Glutamatergic neuron (in vitro differentiated cells): ENCODE measurements at places on chromosomes 2 and 18.

GRCh38 chr18:59957957-59958356 lies 58.2 kb downstream of the PMAIP1 start:
- H3K27me3 ChIP-seq: no peaks in the 10 kb centered on the region
- H3K4me1 ChIP-seq: no peaks in the 10 kb centered on the region
- H3K27ac ChIP-seq: no peak overlapping the region
- DNase-seq: peak; percentile 37
- no peak overlapping the region for H3K4me3 ChIP-seq
- no peaks in the 10 kb centered on the region for H3K36me3 ChIP-seq

DNA sequence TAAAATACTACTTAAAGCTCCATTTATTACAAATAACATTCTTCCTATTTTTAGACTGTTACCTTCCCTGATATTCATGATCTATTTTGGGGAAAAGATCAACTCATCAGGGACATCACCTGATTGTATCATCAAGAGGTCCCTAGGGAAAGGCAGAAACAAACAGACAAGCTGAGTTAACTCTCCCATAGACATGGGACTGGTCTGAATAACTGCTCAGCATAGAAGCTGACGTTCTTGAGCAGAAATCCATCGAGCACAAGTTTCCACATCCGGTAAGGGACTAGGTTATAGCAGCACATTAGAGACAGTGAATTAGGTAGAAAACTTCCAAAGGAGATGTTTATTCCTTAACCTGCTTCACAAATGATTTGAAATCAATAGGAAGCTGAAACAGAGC lies 1100.4 kb upstream of the SLC39A10 start:
- no peak for DNase-seq
- H3K27ac ChIP-seq: no peak overlapping the region
- H3K27me3 ChIP-seq: no peaks in the 10 kb centered on the region
- H3K36me3 ChIP-seq: no peaks in the 10 kb centered on the region
- no peak overlapping the region for H3K4me3 ChIP-seq

- H3K27me3 ChIP-seq: peaks cover 3% of the 10 kb centered on the region
- no peak for DNase-seq
- H3K4me1 ChIP-seq: no peaks in the 10 kb centered on the region
Measured at GRCh38 chr18:49788327-49788898, 24.9 kb downstream of the ACAA2 start.

GRCh38 chr2:69216535-69217332 lies 170.3 kb downstream of the GFPT1 start:
- H3K4me1 ChIP-seq: peaks cover 5% of the 10 kb centered on the region
- H3K27me3 ChIP-seq: peaks cover 2% of the 10 kb centered on the region
- no peak overlapping the region for H3K27ac ChIP-seq
- no peak overlapping the region for H3K4me3 ChIP-seq

DNA sequence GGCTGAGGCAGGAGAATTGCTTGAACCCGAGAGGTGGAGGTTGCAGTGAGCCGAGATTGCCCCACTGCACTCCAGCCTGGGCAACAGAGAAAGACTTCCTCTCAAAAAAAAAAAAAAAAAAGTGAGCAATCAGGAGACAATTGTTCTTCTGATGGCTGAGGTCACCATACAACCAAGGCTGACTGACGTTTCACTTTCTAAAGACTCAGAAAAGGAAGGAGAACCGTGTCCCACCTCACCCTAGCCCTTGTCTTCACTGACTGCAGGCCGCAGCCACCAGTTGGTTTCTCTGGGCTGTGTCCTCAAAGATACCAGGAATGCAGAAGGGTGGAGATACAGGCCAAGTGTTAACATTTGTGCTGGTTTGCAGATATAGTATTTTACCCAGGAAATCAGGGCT lies 7.7 kb upstream of the SLC35F6 start:
- H3K27ac ChIP-seq: no peak overlapping the region
- peaks cover 6% of the 10 kb centered on the region for H3K27me3 ChIP-seq
- peaks cover 8% of the 10 kb centered on the region for H3K4me1 ChIP-seq
- no peaks in the 10 kb centered on the region for H3K36me3 ChIP-seq

DNA sequence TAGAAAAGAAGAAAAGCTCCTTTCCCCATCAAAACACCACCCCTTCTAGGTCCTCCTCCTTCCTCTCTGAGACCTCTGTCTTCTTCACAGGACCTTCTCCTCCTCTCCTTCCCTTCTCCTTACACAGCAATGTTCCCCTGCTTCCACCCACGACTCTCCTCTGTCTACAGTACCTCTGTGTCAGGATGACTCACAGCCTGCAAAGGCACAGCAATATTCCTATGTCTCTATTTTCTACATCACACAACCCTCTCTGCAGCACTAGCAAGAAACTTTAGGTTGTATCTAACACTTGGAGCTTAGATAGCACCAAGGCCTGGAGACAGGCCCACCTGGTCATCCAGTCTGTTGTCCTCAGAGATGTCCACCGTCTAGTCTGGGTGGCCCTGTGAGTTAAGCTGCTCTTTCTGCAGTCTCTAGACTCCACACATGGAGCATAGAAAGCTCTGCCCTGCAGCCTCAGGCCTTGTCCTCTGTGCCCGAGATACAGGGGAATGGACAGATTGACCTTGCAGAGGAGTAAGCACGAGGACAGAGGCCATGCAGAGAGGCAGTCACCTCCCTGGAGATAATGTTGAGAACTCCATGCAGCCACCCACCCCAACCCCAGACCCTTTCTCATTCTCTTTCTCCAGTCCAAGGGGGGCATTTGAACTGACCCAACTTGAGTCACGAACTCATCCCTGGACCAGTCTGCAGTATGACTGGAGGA lies 212.0 kb downstream of the TNS1 start:
- no peaks in the 10 kb centered on the region for H3K36me3 ChIP-seq
- peaks cover 8% of the 10 kb centered on the region for H3K27me3 ChIP-seq
- H3K4me1 ChIP-seq: no peaks in the 10 kb centered on the region
- no peak overlapping the region for H3K27ac ChIP-seq
- H3K4me3 ChIP-seq: no peak overlapping the region

DNA sequence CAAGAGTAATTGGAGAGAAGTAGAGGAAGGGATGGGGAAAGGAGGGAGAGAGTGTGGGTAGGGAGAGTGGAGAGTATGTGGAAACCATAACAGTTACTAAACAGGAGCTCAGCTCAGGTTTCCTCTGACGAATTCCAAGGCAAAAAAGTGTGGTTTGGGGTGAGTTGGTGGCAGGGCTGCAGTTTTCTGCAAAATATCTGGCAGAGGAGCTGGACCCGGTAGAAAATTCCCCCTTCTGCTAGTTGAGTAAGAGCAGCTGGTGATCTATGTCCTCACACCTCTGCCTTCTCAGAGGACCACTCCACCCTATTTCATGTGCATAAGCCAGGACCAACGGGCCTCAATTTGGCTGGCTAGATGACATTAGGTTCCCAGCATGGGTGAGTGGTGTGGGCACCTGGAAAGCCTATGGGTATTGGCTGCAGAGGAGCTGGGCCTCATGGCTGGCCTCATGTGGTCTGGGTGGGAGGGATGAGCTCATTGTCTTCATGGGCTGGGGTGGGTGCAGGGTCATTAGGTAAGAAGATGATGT lies 13.2 kb downstream of the NRP2 start:
- H3K36me3 ChIP-seq: no peaks in the 10 kb centered on the region
- DNase-seq: no peak
- H3K4me3 ChIP-seq: no peak overlapping the region
- peaks cover 8% of the 10 kb centered on the region for H3K4me1 ChIP-seq

GRCh38 chr2:50004667-50005066 lies 850.4 kb upstream of the FSHR start:
- no peak for DNase-seq
- peaks cover 11% of the 10 kb centered on the region for H3K4me1 ChIP-seq
- H3K27ac ChIP-seq: no peak overlapping the region
- H3K27me3 ChIP-seq: no peaks in the 10 kb centered on the region

GRCh38 chr18:44710931-44711330 lies 30.2 kb downstream of the SETBP1 start:
- peak overlapping the region; percentile 5 for H3K27ac ChIP-seq
- peaks cover 41% of the 10 kb centered on the region for H3K4me1 ChIP-seq
- no peak overlapping the region for H3K4me3 ChIP-seq
- DNase-seq: no peak
- H3K27me3 ChIP-seq: peaks cover 10% of the 10 kb centered on the region

DNA sequence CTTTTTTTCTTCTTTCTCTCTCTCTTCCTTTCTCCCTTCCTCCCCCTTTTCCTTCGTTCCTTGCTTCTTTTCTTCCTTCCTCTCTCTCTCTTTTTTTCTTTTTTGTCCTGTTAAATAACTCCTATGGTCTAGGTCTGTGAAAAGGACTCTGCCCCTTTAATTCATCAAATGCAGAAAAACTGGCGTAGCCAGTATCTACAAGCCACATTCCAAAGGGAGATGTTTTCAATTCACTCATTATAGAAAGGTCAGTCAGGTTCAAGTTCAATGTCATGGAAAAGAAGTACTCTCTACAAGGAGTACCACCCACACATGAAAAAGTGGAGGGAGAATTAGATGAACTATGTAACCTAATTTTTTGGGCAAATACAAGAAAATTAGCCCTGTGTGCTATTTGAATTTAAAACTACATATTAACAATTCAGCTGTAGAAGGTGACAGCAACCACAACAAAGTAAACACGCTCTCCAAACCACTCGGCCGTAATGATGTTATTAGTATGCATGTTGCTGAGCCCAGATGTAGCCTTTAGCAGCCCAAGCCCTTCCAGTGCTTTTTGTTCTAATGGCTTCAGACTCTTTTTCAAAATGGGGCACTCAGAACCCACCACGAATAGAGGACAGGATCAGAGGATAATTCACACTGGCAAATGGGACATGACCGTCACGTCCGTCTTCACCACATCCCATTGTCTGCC lies 735.4 kb upstream of the FANCL start:
- no peaks in the 10 kb centered on the region for H3K36me3 ChIP-seq
- H3K4me3 ChIP-seq: no peak overlapping the region
- H3K27ac ChIP-seq: no peak overlapping the region
- no peak for DNase-seq
- H3K4me1 ChIP-seq: peaks cover 5% of the 10 kb centered on the region

DNA sequence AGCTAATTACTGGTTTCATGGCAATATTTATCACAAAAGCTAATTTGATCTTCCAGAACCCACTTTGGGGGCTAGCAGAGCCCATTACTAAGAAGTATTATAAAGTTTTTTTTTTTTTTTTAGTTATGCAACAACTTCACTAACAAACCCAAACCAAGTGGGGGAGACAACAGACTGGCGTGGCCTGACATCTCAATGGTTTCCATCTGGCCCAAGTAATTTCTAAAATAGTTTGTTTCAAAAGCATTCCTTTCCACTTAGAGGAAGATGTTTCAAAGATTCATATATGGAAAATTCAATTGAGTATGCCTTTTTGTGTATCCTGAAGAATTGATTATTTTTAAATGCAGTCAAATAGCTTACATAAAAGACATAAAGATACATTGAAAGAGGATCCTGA lies 367.1 kb downstream of the HRH4 start:
- no peaks in the 10 kb centered on the region for H3K36me3 ChIP-seq
- no peak overlapping the region for H3K4me3 ChIP-seq
- H3K27ac ChIP-seq: no peak overlapping the region
- no peaks in the 10 kb centered on the region for H3K27me3 ChIP-seq

DNA sequence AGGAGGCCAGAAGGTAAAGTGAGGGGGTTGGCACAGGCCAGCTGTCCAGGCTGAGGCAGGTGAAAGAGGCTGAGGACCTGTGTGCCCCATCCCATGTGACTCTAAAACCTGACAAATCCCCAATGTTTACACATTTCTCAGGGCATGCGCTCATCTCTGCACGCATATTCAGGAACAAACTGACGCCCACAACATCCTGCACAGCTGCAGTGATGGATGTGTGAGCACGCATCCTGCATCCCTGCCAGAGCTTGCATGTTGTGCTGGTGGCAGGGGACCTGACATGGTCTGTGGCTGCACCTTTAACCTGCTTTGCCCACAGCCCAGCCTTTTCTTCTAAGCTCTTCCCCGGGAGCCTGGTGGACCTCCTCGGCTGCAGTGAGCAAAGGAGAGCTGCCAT lies 83.1 kb downstream of the FBXO15 start:
- no peak overlapping the region for H3K27ac ChIP-seq
- no peak for DNase-seq
- H3K4me3 ChIP-seq: no peak overlapping the region
- H3K36me3 ChIP-seq: no peaks in the 10 kb centered on the region
- no peaks in the 10 kb centered on the region for H3K27me3 ChIP-seq

DNA sequence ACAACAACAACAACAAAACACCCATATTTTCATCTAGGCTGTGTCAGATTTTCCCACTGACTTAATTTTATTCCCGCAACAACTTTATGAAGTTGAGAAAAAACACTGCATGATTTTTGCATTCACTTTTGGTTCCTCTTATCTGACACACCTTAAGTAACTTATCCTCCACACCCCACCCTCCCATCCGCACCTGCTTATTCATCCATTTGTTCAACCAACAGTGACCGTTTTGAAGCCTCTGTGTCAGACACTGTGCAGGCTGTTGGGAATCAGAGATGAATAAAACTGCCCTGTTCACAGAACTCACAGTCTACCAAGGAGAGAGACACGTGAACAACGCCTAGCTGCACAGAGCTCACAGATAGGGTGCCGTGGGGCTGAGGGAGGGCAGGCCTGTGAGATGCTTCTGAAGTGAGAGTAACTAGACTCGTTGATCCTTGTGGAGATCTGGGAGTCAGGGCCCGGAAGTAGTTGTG lies 7.4 kb downstream of the CNNM4 start:
- no peaks in the 10 kb centered on the region for H3K36me3 ChIP-seq
- no peak overlapping the region for H3K27ac ChIP-seq
- H3K4me3 ChIP-seq: no peak overlapping the region
- peaks cover 7% of the 10 kb centered on the region for H3K27me3 ChIP-seq
- peaks cover 27% of the 10 kb centered on the region for H3K4me1 ChIP-seq

- H3K36me3 ChIP-seq: peaks cover 19% of the 10 kb centered on the region
- no peaks in the 10 kb centered on the region for H3K27me3 ChIP-seq
- H3K27ac ChIP-seq: no peak overlapping the region
- H3K4me3 ChIP-seq: no peak overlapping the region
Measured at GRCh38 chr2:28175028-28175427, 217.6 kb upstream of the FOSL2 start.

DNA sequence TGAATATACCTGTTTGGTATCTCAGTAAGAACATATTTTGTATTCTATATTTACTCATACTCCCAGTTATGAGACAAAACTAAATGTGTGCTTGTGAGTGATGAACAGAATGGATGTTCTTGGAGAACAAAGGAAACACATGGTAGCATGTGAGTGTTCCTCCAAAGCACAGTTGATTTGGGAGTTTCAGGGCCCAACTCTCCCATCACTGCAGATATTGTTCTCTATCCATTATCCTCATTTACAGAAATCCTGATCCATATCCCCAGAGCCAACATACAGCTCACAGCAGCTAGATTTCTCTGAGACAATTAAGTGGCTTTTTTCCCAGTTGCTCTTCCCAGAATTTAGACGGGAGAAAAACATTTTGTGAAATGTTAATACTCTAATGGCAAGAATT lies 75.6 kb upstream of the MAPRE2 start:
- no peaks in the 10 kb centered on the region for H3K36me3 ChIP-seq
- H3K4me3 ChIP-seq: no peak overlapping the region
- peaks cover 14% of the 10 kb centered on the region for H3K4me1 ChIP-seq
- DNase-seq: no peak
- peak overlapping the region; percentile 63 for H3K27ac ChIP-seq

GRCh38 chr2:233059797-233060500 lies at the start of gene INPP5D:
INPP5D (plus strand) TSS chr2:233060342; CDS start chr2:233060479, 137 bp downstream.
- peaks cover 5% of the 10 kb centered on the region for H3K27me3 ChIP-seq
- H3K36me3 ChIP-seq: no peaks in the 10 kb centered on the region
- H3K27ac ChIP-seq: no peak within 1 kb of the TSS
- no peak within 1 kb of the TSS for H3K4me3 ChIP-seq
